MM.1S (cell line): ENCODE measurements at places on chromosomes 3 and 15.
A peak's percentile ranks its signal among the peaks of the same experiment; 100 is the strongest.

GRCh38 chr3:36397841-36398240, 17.5 kb downstream of the STAC start:
- H3K27ac ChIP-seq, result no peak overlapping the region
- DNase-seq, result no peak
- H3K4me1 ChIP-seq, result peaks cover 28% of the 10 kb centered on the region
- no peaks in the 10 kb centered on the region for H3K36me3 ChIP-seq
- no peaks in the 10 kb centered on the region for H3K27me3 ChIP-seq

DNA sequence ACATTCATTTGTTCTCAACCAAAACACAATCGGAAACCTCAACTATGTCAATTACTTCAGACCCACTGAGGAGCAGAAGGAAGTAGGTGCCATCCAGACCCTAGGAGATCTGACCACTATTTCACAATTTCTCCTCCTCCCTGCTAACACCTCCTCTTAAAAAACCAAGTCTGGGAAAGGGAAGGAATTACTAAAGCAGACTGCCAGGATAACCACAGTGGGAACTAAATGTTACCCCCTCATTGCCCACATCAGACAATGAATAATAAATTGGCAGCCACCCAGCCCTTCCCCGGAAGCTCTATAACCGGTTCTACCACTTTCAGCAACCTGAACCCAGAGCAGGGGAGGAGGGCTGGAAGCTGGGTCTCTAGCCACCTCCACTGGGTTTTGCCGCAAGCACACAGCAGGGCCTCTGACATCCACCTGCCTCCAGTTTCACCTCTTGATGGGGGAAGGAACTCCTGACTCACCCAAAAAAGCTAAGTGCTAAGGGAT, 17.6 kb downstream of the C15orf62 start:
- H3K4me1 ChIP-seq, result peaks cover 2% of the 10 kb centered on the region; the same call in 1 of the 2 replicates
- H3K27me3 ChIP-seq, result no peaks in the 10 kb centered on the region

- H3K27ac ChIP-seq, result no peak overlapping the region
- H3K4me1 ChIP-seq, result no peaks in the 10 kb centered on the region
- no peak for DNase-seq
- H3K27me3 ChIP-seq, result no peaks in the 10 kb centered on the region
Observed at GRCh38 chr3:111747490-111747889, 111.6 kb upstream of the PHLDB2 start.

- H3K27ac ChIP-seq, result no peak overlapping the region
- H3K4me1 ChIP-seq, result no peaks in the 10 kb centered on the region
- no peak overlapping the region for H3K4me3 ChIP-seq
- no peaks in the 10 kb centered on the region; the same call in 1 of the 2 replicates for H3K36me3 ChIP-seq
- DNase-seq, result no peak
- H3K27me3 ChIP-seq, result no peaks in the 10 kb centered on the region
Observed at GRCh38 chr3:113968986-113969385, 21.2 kb downstream of the ZDHHC23 start.

DNA sequence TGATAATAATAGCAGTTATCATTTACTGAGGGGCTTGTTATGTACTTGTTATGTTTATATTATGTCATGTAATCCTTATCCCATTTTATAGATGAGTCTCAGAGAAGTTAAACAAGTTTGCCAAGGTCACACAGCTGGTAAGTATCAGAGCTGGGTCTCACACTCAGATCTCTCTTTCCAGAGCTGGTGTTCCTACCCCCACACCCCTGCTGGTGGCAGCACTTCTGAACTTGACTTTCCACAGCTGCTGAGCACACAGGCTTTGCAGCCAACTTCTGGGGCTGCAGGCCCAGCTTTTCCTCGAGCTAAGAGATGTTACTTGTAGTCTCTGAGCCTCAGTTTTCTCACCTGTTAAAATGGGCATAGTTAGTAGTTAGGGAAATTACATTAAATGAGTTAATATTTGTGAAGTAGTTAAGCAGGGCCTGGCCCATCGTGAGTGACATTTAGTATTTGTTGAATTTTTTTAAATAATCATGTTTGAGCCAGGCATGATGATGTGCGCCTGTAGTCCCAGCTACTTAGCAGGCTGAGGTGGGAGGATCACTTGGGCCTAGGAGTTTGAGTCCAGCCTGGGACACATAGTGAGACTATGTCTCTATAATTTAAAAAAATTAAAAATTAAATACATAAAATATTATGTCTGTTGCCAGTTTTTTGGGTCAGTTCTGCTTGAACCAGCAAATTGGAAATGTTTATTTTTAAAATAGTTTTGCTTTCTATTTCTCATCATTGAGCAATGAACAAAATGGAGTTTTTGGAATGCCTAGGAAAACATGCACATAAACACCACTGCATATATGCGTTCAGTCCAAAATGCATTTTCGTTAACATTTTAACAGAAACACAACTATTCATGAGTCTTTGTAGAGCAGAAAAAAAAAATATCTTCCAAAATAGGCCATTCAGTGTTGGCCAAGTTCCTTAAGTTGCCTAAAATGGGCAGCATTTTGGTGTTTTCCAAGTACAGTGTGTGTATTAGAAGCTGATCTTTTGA, 87.3 kb downstream of the SMAD6 start:
- no peak for DNase-seq
- no peaks in the 10 kb centered on the region for H3K27me3 ChIP-seq
- H3K4me3 ChIP-seq, result no peak overlapping the region
- H3K4me1 ChIP-seq, result no peaks in the 10 kb centered on the region

DNA sequence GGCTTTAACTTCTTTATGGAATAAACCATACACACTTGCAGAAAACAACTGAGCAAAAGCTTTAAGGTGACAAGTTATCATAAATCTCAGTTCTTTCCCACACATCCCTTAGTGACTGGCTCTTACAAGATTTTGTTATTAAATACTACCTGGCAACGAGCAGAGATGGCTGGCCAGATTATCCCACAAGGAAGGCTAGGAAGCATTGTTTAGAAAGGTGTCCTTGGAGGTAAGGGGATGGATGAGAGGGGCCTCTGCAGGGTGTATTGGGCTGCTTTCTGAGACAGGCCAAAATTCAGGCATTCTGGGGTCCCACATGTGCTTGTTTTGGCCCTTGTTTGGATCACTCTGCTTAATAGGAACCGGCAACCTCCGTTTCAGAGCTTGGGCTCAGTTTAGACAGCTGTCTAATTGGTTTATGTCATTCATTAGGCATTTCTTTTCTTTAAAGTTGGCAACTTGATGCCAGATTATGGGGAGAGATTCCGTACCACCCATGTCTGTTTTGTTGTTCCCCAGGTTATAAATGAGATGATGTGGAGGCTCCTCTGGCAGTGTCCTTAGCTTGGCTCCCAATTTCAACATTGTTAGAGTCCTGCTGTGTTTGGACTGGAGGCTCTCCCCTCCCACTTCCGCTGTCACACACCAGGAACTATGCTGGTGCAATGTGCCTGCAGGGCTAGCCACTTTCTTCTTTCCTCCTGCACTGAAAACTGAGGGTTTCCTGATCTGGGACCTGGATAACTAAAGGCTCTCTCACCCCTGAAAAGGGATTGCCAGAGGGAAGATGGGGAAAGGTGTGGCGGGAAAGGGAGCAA, 121.1 kb downstream of the TPRG1 start:
- peaks cover 19% of the 10 kb centered on the region for H3K4me1 ChIP-seq
- H3K4me3 ChIP-seq, result no peak overlapping the region
- H3K27me3 ChIP-seq, result no peaks in the 10 kb centered on the region
- H3K36me3 ChIP-seq, result no peaks in the 10 kb centered on the region

DNA sequence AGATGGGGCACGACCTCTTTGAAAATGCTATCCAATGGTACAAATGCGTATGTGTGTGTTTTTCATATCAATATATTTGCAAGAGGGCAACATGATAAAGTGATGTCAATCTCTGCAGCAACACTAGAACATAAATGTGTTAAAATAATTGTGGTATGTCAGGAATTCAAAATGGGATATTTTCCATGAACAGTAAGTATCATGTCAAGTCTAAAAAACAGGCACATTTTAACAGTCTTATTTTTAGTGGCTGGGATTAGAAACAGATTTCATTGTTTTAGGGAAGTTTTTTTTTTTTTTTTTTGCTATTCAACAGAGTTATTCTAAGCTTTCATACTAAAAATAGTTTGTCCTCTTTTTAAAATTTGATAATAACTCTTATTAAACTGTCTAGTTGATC, 209.8 kb downstream of the GAP43 start:
- H3K27ac ChIP-seq, result no peak overlapping the region
- no peaks in the 10 kb centered on the region for H3K4me1 ChIP-seq
- no peak overlapping the region for H3K4me3 ChIP-seq
- no peaks in the 10 kb centered on the region for H3K36me3 ChIP-seq
- no peaks in the 10 kb centered on the region for H3K27me3 ChIP-seq

DNA sequence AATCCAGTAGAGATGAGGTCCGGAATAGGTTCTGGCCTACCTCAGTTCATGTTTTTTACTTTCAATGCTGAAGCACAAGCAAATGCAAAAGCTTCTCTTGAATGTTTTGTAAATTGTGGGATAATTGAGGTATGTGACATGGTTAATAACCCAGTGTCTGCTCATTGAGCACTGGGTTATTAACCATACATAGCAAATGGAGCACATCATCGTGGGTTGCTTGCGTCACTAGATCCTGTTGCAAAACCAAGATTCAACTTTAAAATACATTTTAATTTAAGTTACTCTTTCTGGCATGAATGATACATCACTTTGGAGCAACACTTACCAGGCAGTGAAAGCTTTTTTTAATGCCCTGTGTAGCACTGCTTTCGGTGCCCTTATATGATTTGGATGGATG, 165.6 kb downstream of the IGF1R start:
- H3K4me3 ChIP-seq, result no peak overlapping the region
- no peaks in the 10 kb centered on the region for H3K36me3 ChIP-seq
- no peak overlapping the region for H3K27ac ChIP-seq
- DNase-seq, result no peak
- no peaks in the 10 kb centered on the region for H3K27me3 ChIP-seq

DNA sequence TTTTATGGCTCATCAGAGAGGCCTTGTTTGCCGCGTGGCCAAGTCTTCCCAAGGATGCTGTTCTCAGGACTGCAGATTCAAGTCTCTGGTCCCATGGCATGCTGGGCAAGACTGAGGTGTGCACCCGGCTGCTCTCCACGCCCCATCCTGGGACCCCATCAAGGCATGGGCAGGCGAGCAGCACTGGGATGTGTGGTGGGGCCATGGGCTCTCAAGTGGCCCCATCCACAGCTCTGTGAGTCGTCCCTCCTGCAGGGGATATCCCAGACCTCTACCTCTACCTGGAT, 13.1 kb upstream of the GP9 start:
- no peaks in the 10 kb centered on the region for H3K4me1 ChIP-seq
- peaks cover 8% of the 10 kb centered on the region; the same call in 1 of the 2 replicates for H3K27me3 ChIP-seq
- H3K27ac ChIP-seq, result no peak overlapping the region
- DNase-seq, result no peak
- H3K36me3 ChIP-seq, result no peaks in the 10 kb centered on the region

DNA sequence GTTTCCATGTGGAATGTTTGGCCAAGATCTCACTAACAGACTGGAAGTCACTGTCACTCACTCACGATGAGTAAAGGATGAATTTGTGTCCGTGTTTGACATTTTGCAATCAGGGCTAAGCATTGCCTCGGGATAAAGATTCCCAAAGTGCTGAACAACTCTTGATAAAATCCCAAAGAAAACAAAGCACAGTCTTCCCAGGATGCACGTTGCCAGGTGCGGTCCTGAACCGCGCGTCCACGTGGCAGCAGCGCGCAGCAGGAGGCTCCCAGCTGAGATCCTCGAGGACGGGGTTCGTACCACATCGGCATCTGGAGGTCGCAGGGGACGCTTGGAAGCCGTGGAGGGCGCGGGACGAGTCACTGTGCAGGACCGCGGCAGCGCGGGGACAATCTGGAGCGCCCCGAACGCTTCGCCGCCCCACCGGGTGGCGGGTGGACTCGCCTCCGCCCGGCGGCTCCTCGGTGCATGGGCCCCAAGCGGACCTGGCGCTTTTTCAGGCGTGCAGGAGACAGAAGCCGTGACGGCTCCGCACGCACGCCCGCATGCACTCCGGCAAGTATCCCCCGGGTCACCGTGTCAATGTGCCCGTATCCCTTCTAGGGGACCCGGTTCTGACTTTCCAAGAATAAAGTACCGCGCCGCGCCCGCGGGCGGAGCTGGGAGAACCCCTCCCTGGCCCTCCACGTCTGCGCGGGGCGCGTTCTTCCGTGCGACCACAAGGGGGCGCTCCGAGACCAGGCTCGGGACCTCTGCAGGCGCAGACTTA, 17.7 kb downstream of the CPN2 start:
- H3K27me3 ChIP-seq, result peaks cover 15% of the 10 kb centered on the region
- no peaks in the 10 kb centered on the region for H3K36me3 ChIP-seq
- H3K27ac ChIP-seq, result no peak overlapping the region
- peak overlapping the region; percentile 63 for H3K4me3 ChIP-seq
- 0 out of 2 replicates have a peak, but pooled peaks cover 5% of the 10 kb centered on the region for H3K4me1 ChIP-seq

- no peak for DNase-seq
- no peak overlapping the region for H3K4me3 ChIP-seq
- no peak overlapping the region for H3K27ac ChIP-seq
- H3K4me1 ChIP-seq, result no peaks in the 10 kb centered on the region
- no peaks in the 10 kb centered on the region for H3K36me3 ChIP-seq
- H3K27me3 ChIP-seq, result no peaks in the 10 kb centered on the region
Observed at GRCh38 chr3:176953106-176954060, 243.9 kb downstream of the TBL1XR1 start.

DNA sequence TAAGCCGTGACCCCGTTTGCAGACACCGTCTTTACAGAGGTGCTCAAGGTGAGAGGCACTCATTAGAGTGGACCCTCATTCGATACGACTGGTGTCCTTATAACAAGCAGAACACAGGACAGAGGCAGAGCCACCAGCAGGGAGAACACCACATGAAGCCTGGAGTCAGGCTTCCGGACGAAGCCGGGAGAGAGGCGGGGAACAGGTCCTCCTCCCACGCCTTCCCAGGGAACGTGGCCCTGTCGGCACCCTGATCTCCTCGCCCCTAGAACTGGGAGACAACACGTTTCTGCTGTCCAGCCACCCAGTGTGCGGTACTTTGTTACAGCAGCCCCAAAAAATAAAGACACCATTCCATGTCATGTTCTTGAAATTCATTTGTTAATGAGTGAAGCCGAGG, 33.6 kb downstream of the ZDHHC19 start:
- H3K4me1 ChIP-seq, result no peaks in the 10 kb centered on the region
- no peak for DNase-seq
- no peak overlapping the region for H3K27ac ChIP-seq
- H3K4me3 ChIP-seq, result no peak overlapping the region

DNA sequence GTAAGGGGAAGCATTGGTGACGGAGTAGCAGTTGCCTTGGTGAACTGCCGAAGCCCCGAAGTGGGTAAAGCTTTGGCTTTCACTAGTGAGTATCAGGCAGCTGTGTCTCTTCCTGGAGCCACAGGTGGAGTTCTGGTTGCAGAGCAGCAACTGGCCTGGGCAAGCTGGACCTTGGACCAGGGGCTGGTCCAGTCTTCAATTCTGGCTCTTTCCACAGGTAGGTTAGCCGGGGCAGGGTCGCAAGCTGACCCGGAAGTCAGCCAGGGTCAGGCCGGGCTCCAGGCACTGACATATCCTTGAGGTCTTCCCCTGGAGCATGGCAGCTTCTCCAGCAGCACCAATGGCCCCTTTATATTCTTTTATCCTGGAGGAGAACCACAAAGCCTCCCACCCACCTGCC, 73.2 kb downstream of the TMEM44 start:
- H3K4me1 ChIP-seq, result no peaks in the 10 kb centered on the region
- H3K4me3 ChIP-seq, result no peak overlapping the region
- no peaks in the 10 kb centered on the region for H3K27me3 ChIP-seq
- H3K27ac ChIP-seq, result no peak overlapping the region
- H3K36me3 ChIP-seq, result no peaks in the 10 kb centered on the region

GRCh38 chr15:39472621-39473297, 108.1 kb upstream of the THBS1 start:
- no peaks in the 10 kb centered on the region for H3K27me3 ChIP-seq
- no peak for DNase-seq
- no peak overlapping the region for H3K4me3 ChIP-seq
- H3K27ac ChIP-seq, result no peak overlapping the region
- no peaks in the 10 kb centered on the region for H3K4me1 ChIP-seq
